ENCODE measurements at places on chromosomes 2 and 18.

- H3K36me3 ChIP-seq, result no peaks in the 10 kb centered on the region
- DNase-seq, result no peak
- H3K27me3 ChIP-seq, result peaks cover 39% of the 10 kb centered on the region
- no peak overlapping the region for H3K27ac ChIP-seq
Observed at GRCh38 chr2:121177896-121178295, 107.1 kb downstream of the TFCP2L1 start.

DNA sequence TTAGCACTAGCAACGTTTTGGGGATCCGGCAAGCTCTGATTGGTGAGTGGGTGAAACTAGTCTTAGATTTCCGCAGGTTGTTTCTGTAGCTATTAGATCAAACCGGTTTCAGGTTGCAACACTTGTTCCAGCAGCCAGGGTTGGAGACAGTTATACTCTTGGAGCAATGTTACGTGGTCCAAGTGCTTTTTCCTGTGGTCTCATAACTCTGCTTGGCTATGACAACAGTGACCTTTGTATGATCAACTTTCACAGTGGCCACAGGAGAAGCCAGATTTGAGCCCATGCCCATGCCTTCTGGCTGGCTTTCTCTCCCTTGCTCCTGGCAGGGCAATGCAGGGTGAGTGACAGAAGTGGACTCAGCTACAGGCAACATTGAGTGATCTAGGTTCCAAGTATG, 84.5 kb upstream of the TAF1B start:
- H3K36me3 ChIP-seq, result peaks cover 8% of the 10 kb centered on the region
- no peak overlapping the region for H3K4me3 ChIP-seq
- DNase-seq, result no peak
- peaks cover 38% of the 10 kb centered on the region for H3K4me1 ChIP-seq

DNA sequence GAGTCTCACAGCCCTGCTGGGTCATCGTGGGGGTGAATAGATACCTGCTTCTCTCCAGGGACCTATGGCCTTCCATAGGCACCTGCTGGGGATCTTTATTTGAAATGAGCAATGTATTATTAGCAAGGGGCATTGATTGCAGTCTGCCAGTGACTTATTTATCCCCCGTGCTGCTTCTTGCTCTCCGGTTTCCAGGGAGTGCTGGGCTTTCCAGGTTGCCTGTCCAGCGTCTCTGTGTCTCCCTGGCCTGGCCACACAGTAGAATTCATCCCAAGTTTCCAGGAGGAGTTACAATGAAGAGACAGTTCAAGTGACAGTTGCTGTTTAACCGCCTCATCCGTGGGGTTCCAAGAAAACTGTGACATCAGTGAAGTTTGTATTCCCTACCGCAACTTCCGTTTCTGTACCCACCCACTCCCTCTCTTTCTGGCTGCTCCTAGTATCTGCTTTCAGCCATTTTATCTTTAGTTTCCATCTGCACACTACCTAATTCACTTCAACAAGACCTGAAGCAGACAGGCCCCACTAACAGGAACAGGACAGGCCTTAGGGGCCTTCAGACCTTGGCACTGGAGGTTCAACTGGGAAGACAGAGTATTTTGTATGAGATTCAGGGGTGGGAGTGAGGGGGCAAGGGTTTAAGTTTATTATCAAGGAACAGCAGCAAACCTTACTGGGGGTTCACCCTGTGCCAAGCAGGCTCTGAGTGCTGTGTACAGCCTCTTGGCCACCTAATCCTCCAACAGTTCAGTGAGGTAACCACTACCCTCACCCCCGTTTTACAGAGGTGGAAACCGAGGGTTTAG, 134.8 kb downstream of the PRKCE start:
- peaks cover 6% of the 10 kb centered on the region for H3K4me1 ChIP-seq
- no peak for DNase-seq
- H3K27me3 ChIP-seq, result no peaks in the 10 kb centered on the region

DNA sequence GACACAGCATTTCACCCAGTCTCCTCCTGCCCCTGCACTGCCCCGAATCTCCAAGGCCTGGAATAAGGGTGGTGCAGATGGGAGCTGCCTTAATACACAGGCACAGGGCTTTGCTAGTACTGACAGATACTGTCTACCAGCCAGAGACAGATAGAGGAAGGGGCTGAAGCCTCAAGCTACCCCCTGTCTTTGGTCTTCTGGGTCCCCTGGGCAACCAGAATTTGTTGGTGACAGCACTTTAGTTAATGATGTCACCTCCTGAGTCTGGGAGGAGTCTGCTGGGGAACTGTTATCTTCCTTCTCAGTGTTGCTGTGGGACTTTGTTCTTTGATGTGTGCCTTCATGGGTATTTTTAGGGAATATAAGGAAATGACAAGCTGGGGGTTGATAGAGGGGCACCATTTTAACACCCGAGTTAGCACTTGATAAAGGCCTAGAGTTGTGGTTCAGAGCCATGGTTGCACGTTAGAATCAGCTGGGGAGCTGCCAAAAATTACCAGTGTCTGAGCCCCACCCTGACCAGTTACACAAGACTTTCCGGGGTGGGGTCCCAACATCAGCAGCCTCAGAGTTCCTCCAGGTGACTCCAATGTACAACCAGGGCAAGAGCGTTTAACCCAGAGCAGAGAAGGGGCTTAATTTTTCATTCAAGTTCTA, 136.8 kb downstream of the SMAD7 start:
- H3K27ac ChIP-seq, result peak overlapping the region; percentile 100
- H3K36me3 ChIP-seq, result peaks cover 20% of the 10 kb centered on the region
- peak overlapping the region; percentile 45 for H3K4me3 ChIP-seq
- peaks cover 56% of the 10 kb centered on the region for H3K4me1 ChIP-seq

- no peak for DNase-seq
- peaks cover 67% of the 10 kb centered on the region for H3K4me1 ChIP-seq
- H3K27ac ChIP-seq, result peak overlapping the region; percentile 94
- peaks cover 60% of the 10 kb centered on the region for H3K36me3 ChIP-seq
Observed at GRCh38 chr2:230447455-230448451, 31.8 kb downstream of the SP100 start.

DNA sequence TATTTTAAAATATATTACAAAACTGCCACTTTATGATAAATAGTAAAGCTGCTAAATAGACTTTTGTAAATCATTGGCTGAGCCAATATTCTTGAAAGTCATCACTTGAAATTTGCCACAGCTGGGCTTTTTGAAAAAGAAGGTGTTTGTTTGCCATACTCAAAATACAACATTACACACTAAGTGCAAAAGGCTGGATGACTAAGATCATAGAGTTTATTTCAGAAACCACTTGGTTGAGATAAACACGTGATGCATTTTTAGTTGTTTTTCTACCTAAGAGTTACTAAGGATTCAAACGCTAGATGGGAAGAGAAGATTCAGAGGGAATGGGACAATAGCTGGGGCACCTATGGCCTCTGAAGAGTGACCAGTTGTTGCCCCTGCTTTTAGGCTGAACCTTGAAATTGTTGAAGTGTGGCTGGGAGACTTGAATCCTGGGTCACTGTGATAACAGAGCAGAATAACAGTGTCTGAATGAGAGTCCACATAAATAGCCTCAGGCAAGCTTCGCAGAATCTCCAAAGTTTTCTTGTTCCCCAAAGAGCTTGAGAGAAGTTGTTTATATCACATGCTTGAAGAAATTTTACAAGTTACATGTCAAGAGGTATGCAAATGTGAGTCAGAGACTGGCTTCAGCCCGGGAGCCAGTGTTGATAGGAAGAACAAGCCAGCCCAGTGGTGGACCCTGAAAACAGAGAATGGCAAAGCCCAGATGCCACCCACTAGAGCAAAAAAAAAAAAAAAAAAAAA, 409.8 kb downstream of the GPD2 start:
- no peaks in the 10 kb centered on the region for H3K27me3 ChIP-seq
- DNase-seq, result no peak
- no peaks in the 10 kb centered on the region for H3K4me1 ChIP-seq
- no peak overlapping the region for H3K4me3 ChIP-seq

GRCh38 chr2:84940831-84941412, 30.0 kb upstream of the KCMF1 start:
- no peak for DNase-seq
- no peaks in the 10 kb centered on the region for H3K27me3 ChIP-seq
- H3K36me3 ChIP-seq, result peaks cover 10% of the 10 kb centered on the region
- peaks cover 24% of the 10 kb centered on the region for H3K4me1 ChIP-seq
- no peak overlapping the region for H3K27ac ChIP-seq

DNA sequence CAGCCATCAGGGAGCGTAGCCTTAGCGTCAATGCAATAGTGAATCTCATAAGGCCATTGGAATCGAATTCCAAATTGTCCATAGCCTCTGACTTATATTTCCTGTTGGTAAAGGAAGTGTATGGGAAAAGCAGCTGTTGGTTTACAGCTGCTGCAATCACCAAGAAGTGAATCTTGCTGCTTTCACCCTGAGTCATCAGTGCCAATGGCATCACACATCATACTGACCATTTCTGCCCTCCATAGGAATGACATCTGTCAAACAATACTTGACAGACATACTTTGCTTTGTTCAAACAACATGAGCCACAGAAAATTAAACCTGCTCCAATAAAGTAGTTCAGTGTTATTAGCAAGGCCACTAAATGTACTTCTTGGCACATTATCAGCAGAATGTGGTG, 111.2 kb upstream of the KLHL29 start:
- peaks cover 52% of the 10 kb centered on the region for H3K27me3 ChIP-seq
- no peak for DNase-seq
- H3K36me3 ChIP-seq, result no peaks in the 10 kb centered on the region
- H3K4me3 ChIP-seq, result no peak overlapping the region
- H3K27ac ChIP-seq, result no peak overlapping the region
- H3K4me1 ChIP-seq, result no peaks in the 10 kb centered on the region

- no peak overlapping the region for H3K4me3 ChIP-seq
- no peak overlapping the region for H3K27ac ChIP-seq
- no peak for DNase-seq
- no peaks in the 10 kb centered on the region for H3K4me1 ChIP-seq
- H3K36me3 ChIP-seq, result no peaks in the 10 kb centered on the region
- H3K27me3 ChIP-seq, result peaks cover 20% of the 10 kb centered on the region
Observed at GRCh38 chr18:74141667-74142066, 6.0 kb downstream of the FBXO15 start.

DNA sequence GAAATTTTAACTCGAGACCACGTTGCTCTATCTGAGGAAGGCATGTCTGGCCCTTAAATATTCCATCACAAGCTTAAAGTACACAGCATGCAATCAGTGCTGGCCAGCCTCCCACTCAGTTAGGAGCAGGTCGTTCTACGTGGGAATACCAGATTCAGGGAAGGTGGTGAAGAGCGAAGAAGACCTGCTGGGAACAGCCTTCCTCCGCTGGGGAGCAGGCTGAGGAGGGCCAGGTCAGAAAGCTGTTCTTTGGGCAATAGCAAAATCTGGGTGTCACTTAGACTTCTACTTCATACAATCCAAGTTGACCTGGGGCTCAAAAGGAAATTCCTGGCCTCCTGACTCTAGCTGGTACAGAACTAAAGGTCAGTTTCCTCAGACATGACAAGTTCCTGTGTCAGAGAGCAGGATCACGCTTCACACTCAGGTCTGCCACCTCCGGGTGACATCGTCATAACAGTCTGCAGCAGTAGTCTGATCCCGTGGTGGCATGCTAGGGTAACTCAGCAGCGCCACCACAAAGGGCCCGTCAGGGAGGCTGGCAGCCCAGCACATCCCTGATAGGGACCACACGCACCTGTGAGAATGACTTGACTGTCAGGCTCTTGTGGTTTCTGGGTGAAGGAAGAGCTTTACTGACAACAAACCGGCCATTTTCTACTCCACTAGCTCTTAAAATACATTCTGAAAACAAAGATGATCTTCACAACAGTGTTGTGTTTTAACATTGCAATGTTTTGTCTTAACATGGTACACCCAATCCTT, 35.2 kb upstream of the NAPG start:
- H3K36me3 ChIP-seq, result peaks cover 2% of the 10 kb centered on the region
- peaks cover 9% of the 10 kb centered on the region for H3K27me3 ChIP-seq
- no peak overlapping the region for H3K4me3 ChIP-seq
- peak; percentile 27 for DNase-seq

- H3K36me3 ChIP-seq, result no peaks in the 10 kb centered on the region
- peaks cover 15% of the 10 kb centered on the region for H3K4me1 ChIP-seq
- no peak overlapping the region for H3K4me3 ChIP-seq
- no peak overlapping the region for H3K27ac ChIP-seq
Observed at GRCh38 chr2:239881561-239882320, 143.4 kb downstream of the NDUFA10 start.

GRCh38 chr2:229133155-229133772, 137.8 kb downstream of the PID1 start:
- no peak overlapping the region for H3K4me3 ChIP-seq
- no peak for DNase-seq
- no peaks in the 10 kb centered on the region for H3K27me3 ChIP-seq
- no peaks in the 10 kb centered on the region for H3K36me3 ChIP-seq
- no peak overlapping the region for H3K27ac ChIP-seq
- H3K4me1 ChIP-seq, result no peaks in the 10 kb centered on the region

DNA sequence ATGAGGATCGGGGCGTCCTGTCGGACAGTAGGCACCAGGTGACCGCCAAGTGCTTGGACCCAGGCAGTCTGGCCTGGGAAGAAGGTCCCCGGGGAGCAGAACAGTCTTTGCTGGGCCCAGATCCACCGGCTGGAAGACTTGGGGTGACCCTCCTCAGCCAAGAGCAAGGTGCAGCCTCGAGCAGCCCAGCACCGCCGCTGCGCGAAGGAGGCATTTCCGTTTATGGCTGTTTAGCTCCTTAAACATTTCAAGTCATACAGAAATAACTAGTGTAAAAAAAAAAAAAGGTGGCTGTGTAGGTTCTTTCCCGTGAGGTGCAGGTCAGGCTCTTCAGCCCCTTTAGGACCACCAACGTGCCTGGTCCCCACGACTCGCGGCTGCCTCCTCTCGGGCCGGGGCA, 370.2 kb downstream of the CMPK2 start:
- no peak overlapping the region for H3K4me3 ChIP-seq
- no peak overlapping the region for H3K27ac ChIP-seq
- no peaks in the 10 kb centered on the region for H3K27me3 ChIP-seq
- peaks cover 1% of the 10 kb centered on the region for H3K36me3 ChIP-seq
- no peak for DNase-seq

DNA sequence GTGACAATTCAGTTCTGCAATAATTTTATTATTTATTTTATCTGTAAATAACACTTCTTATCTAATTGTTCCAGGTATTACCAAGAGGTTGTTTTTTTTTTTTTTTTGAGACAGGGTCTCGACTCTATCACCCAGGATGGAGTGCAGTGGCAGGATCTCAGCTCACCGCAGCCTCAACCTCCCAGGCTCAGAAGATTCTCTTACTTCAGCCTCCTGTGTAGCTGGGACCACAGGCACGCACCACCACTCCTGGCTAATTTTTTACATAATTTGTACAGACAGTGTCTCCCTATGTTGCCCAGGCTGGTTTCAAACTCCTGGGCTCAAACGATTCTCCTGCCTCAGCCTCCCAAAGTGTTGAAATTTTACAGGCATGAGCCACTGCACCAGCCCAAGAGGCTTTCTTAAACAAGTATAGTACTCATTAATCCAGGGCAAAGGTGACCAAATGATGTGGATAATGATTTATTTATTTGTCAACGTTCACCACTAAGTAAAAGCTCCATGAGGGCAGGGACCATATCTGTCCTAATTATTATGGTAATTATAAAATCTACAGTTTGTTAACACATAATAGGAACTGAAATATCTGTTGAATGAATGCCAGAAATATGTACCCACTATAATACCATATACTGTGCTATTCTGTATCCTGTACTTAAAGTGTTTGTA, 12.0 kb downstream of the STK17B start:
- H3K36me3 ChIP-seq, result peaks cover 77% of the 10 kb centered on the region
- H3K4me3 ChIP-seq, result peak overlapping the region; percentile 73
- peaks cover 50% of the 10 kb centered on the region for H3K4me1 ChIP-seq

Data from central memory CD8-positive, alpha-beta T cell (primary cell).